ENCODE measurements at places on chromosomes 4 and X. TPM values are rescaled to one million over a fixed set of nuclear protein-coding genes. Genes with fewer than 3 reads are reported as not detected.

The TSPAN7 gene
- 61.9 TPM for polyA plus RNA-seq

The TNIP3 gene
- 0.16 TPM for polyA plus RNA-seq

The ENPEP gene
- 24.6 TPM for polyA plus RNA-seq

The DDX60 gene
- polyA plus RNA-seq = 21.4 TPM

The RPL39 gene
- polyA plus RNA-seq = 4,156 TPM

The SULT1B1 gene
- 118 TPM for polyA plus RNA-seq

The RBM47 gene
- 98.4 TPM for polyA plus RNA-seq

The RAB40A gene
- polyA plus RNA-seq = 1.8 TPM

The USP26 gene
- polyA plus RNA-seq = not detected

The MTNR1A gene
- polyA plus RNA-seq = 0.48 TPM

The FOXO4 gene
- 17.9 TPM for polyA plus RNA-seq

All from large intestine (tissue), 12 donors.